ENCODE measurements at places on chromosomes 2 and 18.

DNA sequence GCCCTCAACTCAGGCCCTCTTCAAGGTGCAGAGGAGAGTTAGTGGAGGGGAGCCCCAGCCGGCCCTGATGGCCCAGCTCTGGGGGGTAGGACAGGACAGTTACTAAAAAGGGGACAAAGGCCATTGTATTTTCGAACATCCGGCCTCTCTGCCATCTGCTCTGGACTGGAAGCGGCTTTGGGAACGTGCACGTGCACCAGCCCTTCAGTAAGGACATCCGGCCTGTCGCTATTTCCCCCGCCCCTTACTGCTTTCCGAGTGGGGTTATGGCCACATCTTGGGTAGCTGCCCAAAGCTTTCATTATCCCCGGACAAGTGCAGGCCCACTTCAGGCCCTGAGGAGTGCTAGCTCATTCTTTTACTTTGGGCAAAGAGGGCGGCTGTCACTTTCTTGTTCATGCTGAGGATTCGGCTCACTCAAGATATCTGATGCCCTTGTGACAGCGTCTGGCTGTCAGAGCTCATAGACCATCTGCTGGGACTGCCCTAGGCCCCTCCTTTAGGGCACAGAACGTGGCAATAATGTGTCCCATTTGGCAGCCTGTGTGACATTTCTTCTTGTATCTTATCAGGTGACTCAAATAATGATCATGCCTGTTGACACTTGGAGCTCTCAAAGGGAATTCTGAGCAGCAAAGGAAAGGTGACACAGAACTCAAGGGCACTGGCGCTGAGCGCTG lies 17.5 kb downstream of the SLC4A3 start:
- no peak for DNase-seq

- DNase-seq: peak; percentile 18
Measured at GRCh38 chr2:144014103-144014502, 505.8 kb downstream of the ZEB2 start.

GRCh38 chr2:33209976-33210375 lies 263.2 kb downstream of the LTBP1 start:
- DNase-seq: no peak

DNA sequence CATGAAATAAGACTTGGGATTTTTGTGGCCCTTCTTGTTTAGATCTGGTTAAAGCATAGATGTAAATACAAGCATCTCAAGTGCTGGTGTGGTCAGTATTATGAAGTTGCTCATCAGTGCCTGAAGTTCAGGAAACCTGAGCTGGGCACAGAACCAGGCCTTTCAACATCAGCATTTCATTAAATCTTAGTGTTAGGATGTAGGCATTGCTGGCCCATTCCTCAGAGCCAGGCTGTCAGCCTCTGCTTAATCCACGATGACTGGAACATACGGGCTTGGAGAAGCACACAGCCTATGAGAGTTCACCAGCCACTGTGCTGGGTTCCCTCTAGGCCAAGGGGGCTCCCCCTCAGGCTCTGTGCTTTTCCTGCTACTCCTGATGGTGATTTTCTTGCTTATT lies 270.2 kb downstream of the EN1 start:
- DNase-seq: no peak

DNA sequence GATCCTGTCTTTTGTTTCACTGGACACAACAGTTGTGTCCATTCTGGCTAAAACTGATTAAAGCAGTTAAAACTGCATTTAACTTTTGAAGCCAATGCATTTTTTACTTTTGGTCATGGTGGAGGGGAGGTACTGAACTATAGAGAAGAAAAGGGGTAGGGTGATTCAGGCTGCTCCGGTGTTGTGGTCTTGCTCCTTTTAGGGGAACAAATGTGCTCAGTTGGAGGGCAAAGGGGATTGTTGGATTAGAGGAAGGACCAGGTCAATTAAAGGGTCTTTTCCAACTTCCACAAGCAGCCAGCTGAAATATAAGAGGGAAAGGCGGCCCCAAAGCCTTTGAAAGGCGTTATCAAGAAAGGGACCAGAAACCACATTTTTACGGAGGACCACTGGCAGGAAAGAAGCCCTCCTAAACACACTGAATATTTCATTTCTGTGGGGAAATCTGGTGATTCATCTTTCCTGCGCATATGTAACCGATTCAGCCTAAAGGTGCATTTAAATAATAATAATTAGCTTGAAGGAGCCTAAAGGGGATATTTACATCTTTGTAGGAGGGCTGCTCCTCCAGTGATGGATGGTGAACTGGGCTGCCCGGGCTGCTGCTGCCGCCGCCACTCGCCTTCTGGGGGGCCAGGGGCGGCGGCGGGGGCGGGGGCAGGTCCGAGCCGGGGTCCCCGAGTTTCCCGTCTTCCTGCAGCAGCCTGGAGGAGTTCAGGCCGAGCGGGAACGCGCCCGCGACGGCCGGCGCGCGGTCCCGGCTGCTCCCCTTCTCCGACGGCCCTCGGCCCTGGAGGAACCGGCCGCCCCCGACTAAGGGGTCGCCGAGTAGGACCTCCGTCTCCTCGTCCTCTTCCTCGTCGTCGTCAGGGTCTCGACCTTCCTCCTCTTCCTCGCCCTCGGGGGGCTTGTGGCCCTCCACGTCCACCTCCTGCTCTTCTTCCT lies 5.2 kb downstream of the SKOR2 start:
- DNase-seq: no peak

- DNase-seq: no peak
Measured at GRCh38 chr18:25313268-25313667, 38.7 kb downstream of the ZNF521 start.

DNA sequence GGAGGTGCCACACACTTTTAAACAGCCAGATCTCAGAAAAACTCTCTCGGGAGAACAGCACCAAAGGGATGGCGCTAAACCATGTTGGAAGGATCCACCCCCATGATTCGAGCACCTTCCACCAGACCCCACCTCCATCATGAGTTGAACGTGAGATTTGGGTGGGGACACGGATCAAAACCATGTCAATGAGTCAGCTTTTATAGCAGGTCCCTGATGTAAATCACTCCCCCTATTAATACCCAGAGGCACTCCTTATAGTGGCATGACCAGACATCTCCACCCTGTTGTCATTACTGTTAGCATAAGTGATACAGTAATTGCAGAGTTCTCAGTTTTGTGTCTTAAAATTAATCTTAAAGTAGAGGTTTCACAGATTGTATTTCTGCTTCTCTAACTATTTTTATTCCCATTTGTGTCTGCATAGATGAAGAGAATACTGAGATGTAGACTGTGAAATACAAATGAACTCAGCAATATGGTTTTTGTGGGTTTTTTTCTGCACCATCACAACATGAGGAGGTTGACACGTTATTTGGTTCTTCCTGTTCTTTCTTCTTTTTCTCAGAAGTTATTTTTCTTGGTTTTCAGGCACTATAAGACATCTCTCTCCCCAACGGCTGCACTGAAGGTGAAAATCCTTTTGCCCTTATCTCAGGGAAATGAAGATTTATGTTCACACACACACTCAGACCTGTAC lies 218.2 kb downstream of the ARL4C start:
- DNase-seq: no peak

- no peak for DNase-seq
Measured at GRCh38 chr2:53033411-53033810, 734.2 kb upstream of the CHAC2 start.

DNA sequence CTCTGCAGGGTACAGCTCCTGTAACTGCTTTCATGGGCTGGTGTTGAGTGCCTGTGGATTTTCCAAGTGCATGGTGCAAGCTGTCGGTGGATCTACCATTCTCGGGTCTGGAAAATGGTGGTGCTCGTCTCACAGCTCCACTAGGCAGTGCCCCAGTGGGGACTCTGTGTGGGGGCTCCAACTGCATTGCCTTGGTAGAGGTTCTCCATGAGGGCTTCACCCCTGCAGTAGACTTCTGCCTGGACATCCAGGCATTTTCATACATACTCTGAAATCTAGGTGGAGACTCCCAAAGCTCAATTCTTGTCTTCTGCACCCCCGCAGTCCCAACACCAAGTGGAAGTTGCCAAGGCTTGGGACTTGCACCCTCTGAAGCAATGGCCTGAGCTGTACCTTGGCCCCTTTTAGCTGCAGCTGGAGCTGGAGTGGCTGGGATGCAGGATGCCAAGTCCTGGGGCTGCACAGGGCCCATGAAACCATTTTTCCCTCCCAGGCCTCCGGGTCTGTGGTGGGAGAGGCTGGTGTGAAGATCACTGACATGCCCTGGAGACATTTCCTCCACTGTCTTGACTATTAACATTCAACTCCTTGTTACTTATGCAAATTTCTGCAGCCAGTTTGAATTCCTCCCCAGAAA lies 41.6 kb downstream of the EDAR start:
- DNase-seq: no peak

- DNase-seq: no peak
Measured at GRCh38 chr2:172516299-172516698, 39.6 kb upstream of the PDK1 start.

GRCh38 chr18:69580107-69580506 lies 179.4 kb downstream of the DOK6 start:
- DNase-seq: no peak

- peak; percentile 42 for DNase-seq
Measured at GRCh38 chr2:128354726-128355470, 36.2 kb upstream of the HS6ST1 start.

GRCh38 chr2:126467367-126468054 lies 188.4 kb upstream of the GYPC start:
- no peak for DNase-seq

GRCh38 chr2:44952143-44952805 lies 10.8 kb downstream of the SIX3 start:
- DNase-seq: no peak

- DNase-seq: no peak
Measured at GRCh38 chr2:134722728-134723127, 3.9 kb upstream of the TMEM163 start.

GRCh38 chr2:54691445-54692135 lies 31.9 kb upstream of the EML6 start:
- DNase-seq: no peak

GRCh38 chr2:239919774-239920692 lies 105.1 kb downstream of the NDUFA10 start:
- no peak for DNase-seq

DNA sequence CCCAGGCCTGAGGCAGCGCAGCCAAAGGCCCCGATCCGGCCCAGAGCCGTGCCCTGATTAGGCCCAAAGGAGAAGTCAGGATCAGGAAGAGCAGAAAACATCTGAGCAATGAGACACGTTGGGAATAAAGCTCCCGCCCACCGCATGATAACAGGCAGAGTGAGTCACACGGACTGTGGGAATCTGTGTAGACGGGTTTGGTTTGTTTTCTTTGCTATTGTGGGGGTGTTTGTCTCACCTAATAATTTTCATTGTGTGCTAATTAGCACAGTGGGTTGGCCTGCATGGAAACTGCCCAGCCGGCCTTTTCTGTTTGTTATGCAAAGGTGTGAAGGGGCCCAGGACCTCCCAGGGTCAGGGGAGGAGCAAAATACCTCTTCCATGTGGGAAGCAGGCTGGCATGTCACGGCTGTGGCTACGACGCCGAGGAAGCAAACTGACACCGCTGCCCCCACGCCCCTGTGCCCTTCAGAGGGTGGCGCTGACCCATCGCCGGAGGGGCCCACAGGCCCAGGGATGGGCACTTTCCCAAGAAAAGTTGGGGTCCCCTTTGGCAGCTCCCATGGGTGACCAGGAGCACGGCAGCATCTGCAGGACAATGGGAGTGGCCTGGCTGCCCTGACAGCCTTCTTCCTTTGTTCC lies 68.4 kb upstream of the CTDP1 start:
- no peak for DNase-seq

DNA sequence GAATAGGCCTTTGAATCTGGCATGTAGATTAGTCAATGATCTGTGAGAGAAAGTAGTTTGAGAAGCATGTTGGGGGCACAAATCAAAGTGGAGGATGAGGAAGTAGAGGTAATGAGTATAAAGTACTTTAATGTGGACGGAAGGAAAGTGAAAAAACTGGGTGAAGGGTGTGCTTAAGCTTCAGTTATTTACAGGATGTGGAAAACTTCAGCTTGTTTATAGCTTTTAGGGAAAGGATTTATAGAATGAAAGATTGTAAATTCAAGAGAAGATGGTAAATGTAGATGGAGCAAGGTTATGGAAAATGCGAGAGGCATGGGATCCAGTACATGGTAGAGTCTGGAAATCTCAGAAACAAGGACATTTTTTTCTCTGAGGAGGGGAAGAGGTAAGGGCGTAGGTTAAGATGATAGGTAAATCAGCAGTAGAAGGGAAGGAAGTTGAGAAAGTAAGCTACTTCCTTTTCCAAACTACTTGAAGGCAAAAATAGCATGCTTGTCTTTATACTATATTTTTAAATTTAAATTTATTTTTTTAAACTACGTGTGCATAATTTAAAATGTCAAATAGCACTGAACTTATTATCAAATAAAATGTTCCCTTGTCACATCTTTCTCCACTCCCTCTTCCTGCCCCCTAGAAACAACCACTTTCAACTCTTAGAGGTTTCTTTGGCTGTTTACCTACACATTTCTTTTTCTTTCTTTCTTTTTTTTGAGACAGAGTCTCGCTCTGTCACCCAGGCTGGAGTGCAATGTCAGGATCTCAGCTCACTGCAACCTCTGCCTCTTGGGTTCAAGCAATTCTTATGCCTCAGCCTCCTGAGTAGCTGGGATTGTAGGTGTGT lies 8.5 kb downstream of the FAM117B start:
- no peak for DNase-seq

DNA sequence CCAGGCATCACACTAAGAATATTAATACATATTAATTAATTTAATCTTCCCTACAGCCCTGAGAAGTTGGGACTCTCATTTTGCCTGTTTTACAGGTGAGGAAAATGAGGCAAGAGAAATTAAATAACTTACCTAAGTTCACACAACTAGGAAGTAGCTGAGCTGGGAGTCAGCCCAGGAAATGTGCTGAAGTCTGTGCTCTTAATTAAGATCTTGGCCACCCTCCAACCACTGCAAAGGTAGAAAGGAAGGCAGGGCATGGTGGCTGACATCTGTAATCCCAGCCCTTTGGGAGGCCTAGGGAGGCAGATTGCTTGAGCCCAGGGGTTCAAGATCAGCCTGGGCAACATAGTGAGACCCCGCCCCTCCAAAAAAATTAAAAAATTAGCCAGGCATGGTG lies 12.9 kb upstream of the MGAT4A start:
- no peak for DNase-seq

DNA sequence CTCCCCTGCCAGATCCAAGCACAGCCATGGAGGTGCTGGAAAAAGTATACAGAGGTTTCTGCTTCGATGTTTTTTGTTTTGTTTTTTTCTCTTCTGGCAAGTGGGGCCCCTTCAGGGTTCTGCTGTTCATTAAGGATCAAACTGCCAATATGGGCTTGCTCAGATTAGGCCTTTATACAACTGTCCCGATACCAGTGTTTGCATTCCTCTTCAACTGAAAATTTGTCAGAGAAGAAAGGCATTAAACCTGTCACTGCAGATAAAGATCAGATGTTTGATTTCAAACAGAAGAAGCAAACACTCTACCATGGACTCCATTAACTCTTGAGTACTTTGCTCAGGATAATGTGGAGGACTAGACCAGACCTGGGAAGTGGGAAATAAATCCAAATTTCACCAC lies 396.0 kb upstream of the SMIM21 start:
- DNase-seq: no peak

GRCh38 chr2:155692856-155693255 lies 639.7 kb downstream of the NR4A2 start:
- DNase-seq: no peak

- DNase-seq: peak; percentile 36
Measured at GRCh38 chr2:7044253-7045250, 127.3 kb downstream of the RNF144A start.

All from fibroblast of the conjunctiva (primary cell).